Glomerular endothelial cell (primary cell): ENCODE measurements at places on chromosomes 4 and X. TPM values are rescaled to one million over a fixed set of nuclear protein-coding genes. Genes with fewer than 3 reads are reported as not detected.

PRR27 gene
- total RNA-seq, result not detected in 2 replicates

PPARGC1A gene
- 0.15 and 1.8 TPM in 2 replicates for total RNA-seq

MBNL3 gene
- total RNA-seq, result 2.1 and 2.6 TPM in 2 replicates

PARM1 gene
- 0.06 and 0.24 TPM in 2 replicates for total RNA-seq

ZIC3 gene
- not detected in 2 replicates for total RNA-seq

AKAP4 gene
- not detected in 2 replicates for total RNA-seq

- no peak for DNase-seq
These were observed 2.0 kb downstream of the NUDT11 start for GRCh38 chrX:51494409-51494808.

GRCh38 chrX:124269881-124270280 lies 62.6 kb upstream of the TEX13D start:
- DNase-seq, result no peak

DNA sequence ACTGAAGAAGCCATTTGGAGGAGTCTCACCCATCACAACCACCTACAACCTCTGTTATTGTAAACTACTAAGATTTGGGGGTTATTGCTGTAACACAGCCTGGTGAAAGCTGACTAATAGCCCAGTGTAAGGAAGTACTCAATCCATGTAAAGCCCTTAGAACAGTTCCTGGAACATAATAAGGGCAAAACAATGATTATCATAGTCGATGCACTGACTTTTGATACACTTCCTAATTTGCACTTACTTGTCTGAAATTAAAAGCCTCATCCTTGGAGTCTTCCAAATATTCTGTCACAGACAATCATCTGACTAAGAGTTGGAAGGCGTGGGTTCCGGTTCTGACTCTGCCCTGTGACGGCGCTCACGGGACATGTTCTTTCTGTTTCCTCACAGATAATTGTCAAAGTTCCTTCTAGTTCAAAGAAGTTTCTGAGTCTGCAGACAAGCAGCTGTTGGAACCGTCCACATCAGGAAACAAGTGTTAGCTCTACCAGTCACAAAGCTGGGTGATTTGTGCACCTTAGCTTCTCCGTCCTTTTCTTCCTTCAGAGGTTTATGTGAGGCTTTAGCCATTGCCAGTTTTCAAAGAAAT lies 33.4 kb upstream of the RASGEF1B start:
- DNase-seq, result no peak

DNA sequence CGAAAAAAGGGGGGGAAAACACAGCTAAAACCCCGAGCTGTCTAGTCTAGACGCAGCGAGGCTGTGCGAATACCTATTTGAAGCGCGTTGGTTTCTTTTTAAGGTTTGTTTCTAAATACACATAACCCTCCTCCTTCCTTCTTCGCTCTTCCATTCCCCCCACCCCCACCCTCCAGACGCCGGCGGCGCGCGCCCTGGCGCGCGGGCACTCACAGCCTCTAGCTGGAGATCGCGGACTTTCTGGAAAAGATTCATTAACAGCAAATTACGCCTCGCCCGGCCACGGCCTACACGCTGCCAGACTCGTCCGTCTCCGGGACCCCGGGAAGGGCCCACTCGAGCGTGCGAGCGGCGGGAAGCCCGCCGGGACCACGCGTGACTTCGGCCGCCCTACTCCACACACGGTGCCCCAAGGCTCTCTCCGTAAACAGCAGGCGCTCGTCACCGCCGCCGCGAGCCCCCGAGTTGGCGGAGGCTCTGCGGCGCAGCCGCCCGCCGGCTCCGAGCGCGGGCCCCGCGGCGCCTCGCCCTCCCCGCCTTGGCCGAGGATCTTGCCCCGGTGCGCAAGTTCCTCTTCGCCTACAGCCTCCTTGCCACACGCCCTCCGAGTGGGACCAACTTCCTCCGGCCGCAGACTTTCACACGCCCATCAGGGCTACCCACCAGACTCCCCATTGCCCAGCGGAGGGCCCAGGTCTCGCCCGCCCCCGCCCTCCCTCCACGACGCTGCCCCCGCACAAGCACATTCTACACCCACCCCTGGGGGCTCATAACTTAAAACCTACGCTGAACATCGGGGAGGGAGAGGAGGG lies 2.0 kb downstream of the BCOR start:
- DNase-seq, result no peak

GRCh38 chrX:41621222-41621723 lies 67.5 kb upstream of the GPR34 start:
- DNase-seq, result no peak

DNA sequence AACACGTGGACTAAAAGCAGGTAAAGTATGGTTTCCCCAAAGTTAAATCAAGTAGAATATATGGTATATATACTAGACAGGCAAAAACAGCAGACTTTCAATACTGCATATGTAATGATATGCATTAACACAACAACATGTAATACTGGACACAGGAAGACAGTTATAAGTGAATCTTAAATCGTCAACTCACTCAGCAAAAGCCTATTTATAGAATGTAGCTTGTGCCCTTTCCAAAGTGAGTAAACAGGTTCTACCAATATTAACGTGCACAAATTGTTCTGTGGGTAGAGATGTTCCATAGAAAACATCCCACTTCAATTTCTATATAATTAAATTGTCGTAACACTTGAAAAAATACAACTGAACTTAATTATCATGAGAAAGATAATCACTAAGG lies 30.6 kb downstream of the FAM241A start:
- DNase-seq, result no peak

GRCh38 chr4:95728145-95728544 lies 111.7 kb upstream of the PDHA2 start:
- DNase-seq, result no peak

DNA sequence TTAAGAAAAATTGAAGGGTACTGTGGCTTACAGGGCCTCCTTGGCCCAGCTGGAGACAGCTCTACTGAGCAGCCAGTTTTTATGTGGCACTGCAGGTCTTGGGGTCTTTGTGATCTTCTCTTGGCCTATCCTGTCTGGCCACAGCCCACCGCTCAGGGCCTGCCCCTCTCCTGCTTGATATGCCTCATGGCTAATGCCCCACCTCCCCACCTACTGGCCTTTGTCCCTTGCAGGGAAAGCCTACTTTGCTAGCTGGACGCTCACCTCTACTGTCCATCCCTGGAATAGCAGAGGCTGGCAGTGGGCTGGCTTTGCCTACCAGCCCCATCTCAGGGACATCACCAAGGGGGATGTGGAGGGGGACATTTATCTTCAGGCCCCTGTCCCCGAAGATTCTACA lies 134.1 kb downstream of the PJA1 start:
- no peak for DNase-seq

GRCh38 chr4:100716416-100716815 lies 198.6 kb upstream of the EMCN start:
- DNase-seq, result no peak
